ENCODE measurements at places on chromosomes 6 and 20.

DNA sequence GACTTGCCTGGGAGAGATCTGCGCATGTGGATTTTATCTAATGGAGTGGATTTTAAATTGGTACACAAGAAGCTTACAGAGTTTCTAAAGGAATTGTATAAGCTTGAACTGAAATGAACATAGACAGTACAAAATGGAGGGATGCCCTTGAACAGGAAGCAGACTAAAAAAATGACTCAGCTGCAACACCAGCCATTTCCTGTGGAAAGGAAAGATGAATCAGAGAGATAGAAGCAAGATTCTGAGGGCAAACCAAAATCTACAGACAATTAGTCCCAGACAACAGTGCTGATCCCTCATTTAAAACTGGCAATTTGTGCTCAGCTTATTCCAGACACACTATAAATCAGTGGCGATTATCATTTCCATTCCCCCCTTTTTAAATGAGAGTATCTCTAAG lies 114.6 kb upstream of the TCF21 start:
- no peak overlapping the region for H3K27ac ChIP-seq
- H3K4me3 ChIP-seq = no peak overlapping the region

GRCh38 chr20:53750827-53751619 lies 157.4 kb upstream of the ZNF217 start:
- peaks cover 66% of the 10 kb centered on the region for H3K4me1 ChIP-seq
- no peaks in the 10 kb centered on the region for H3K27me3 ChIP-seq
- DNase-seq = peak; percentile 72

- no peak for DNase-seq
- H3K27me3 ChIP-seq = peaks cover 13% of the 10 kb centered on the region
- no peaks in the 10 kb centered on the region for H3K4me1 ChIP-seq
- no peaks in the 10 kb centered on the region for H3K36me3 ChIP-seq
Observed at GRCh38 chr20:35238735-35239134, 12.2 kb downstream of the MMP24 start.

- H3K4me3 ChIP-seq = no peak overlapping the region
- DNase-seq = no peak
- no peaks in the 10 kb centered on the region for H3K36me3 ChIP-seq
- H3K4me1 ChIP-seq = no peaks in the 10 kb centered on the region
- H3K27me3 ChIP-seq = no peaks in the 10 kb centered on the region
Observed at GRCh38 chr6:154981079-154981870, 13.8 kb upstream of the TIAM2 start.

DNA sequence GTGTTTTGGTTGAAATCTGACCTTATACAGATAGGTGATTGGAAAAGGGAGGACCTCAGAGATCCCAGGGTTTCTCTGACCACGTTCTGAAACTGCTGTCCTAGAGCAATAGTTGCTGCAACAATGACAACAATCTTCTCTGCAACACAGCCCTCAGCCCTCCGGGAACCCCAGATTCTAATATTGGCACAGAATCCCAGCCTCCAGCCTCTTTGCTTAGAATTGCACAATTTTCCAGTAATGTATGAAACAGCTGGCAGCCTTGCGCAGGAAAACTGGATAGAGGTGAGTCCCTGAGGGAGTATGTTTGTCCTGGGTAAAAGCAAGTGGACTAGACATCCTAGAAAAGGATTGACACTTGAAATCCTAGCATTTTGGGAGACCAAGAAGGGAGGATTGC lies 30.4 kb upstream of the PNRC1 start:
- H3K27ac ChIP-seq = no peak overlapping the region
- DNase-seq = no peak
- no peaks in the 10 kb centered on the region for H3K27me3 ChIP-seq
- H3K36me3 ChIP-seq = no peaks in the 10 kb centered on the region
- no peaks in the 10 kb centered on the region for H3K4me1 ChIP-seq

DNA sequence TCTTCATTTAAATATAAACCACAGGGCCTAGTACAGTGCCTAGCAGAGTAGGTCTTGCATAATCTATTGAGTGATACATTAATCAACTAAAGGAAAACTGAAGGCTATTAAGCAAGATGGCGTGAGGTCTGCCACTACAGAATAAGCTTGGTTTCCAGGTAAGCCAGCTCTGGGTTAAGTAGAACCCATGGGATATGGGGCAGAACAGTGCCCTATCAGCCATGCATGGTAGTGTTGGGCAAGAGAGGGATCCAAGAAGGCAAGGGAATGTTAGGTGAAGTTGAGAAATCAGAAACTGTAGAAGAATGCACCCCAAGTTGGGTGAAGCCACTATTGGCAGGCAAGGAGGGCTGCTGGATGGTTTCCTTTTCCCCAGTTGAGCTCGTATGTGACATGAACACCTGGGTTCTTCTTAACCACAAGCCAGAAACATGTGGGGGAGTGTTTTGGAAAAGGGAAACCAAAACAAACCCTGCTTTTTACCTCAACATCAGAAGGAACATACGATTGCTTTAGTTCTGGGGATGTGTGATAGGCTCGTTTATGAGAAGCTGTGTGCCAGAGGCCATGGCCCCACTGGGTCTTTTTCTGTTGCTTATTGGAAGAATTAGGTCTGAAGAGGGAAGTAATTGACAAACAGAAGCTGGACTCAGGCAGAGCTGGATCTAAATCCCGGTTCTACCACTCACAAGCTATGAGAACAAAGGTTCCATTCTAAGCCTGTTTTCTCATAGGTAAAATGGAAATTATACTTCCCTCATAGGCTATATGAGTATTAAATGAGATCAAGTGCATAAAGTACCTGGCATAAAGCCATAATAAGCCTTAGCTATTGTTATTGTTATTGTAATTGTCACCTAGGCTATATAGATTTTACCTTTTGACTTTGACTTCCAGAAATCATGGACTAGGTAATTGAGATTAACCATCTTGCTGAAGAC lies 33.5 kb downstream of the NEDD9 start:
- H3K27ac ChIP-seq = peak overlapping the region; percentile 48
- H3K4me3 ChIP-seq = peak overlapping the region; percentile 17
- peak; percentile 7 for DNase-seq
- H3K27me3 ChIP-seq = no peaks in the 10 kb centered on the region
- H3K4me1 ChIP-seq = peaks cover 40% of the 10 kb centered on the region
- H3K36me3 ChIP-seq = peaks cover 4% of the 10 kb centered on the region

- H3K4me1 ChIP-seq = peaks cover 46% of the 10 kb centered on the region
- H3K4me3 ChIP-seq = no peak overlapping the region
- DNase-seq = no peak
- H3K27me3 ChIP-seq = no peaks in the 10 kb centered on the region
- H3K36me3 ChIP-seq = no peaks in the 10 kb centered on the region
Observed at GRCh38 chr20:32978009-32978335, 26.3 kb downstream of the SUN5 start.

GRCh38 chr6:53588816-53589509 lies 44.1 kb upstream of the GCLC start:
- no peaks in the 10 kb centered on the region for H3K4me1 ChIP-seq
- no peaks in the 10 kb centered on the region for H3K36me3 ChIP-seq
- no peak overlapping the region for H3K27ac ChIP-seq
- no peak overlapping the region for H3K4me3 ChIP-seq
- no peaks in the 10 kb centered on the region for H3K27me3 ChIP-seq
- DNase-seq = no peak

GRCh38 chr20:35618263-35619131 lies 2.9 kb downstream of the SPAG4 start:
- peaks cover 26% of the 10 kb centered on the region for H3K4me1 ChIP-seq
- H3K27me3 ChIP-seq = no peaks in the 10 kb centered on the region
- no peaks in the 10 kb centered on the region for H3K36me3 ChIP-seq
- peak overlapping the region; percentile 67 for H3K27ac ChIP-seq

DNA sequence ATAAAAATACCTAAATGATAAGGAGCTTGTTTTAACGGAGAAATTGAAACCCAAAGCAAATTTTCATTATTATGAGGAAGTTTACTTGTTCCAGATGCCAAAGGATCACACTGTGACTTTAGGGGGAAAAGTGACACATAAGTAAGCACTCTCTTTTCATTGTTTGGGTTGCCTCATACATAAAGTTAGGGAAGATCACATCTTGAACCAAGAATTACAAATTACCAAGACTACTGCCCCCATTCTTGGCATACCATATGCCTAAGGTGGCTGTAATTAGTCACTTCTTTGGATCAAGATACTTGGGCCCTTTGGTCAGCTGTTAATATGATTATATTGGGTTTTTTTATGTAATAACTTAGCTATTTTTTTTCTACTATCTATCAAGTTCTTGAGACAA lies 269.0 kb downstream of the COL12A1 start:
- no peak overlapping the region for H3K27ac ChIP-seq
- no peak for DNase-seq
- no peak overlapping the region for H3K4me3 ChIP-seq
- H3K4me1 ChIP-seq = no peaks in the 10 kb centered on the region
- H3K36me3 ChIP-seq = no peaks in the 10 kb centered on the region

- no peak for DNase-seq
- no peaks in the 10 kb centered on the region for H3K36me3 ChIP-seq
- no peak overlapping the region for H3K4me3 ChIP-seq
- no peaks in the 10 kb centered on the region for H3K27me3 ChIP-seq
- H3K27ac ChIP-seq = no peak overlapping the region
- H3K4me1 ChIP-seq = no peaks in the 10 kb centered on the region
Observed at GRCh38 chr6:3813150-3813780, 35.9 kb upstream of the FAM50B start.

GRCh38 chr6:23184351-23184750 lies 615.0 kb downstream of the HDGFL1 start:
- H3K27ac ChIP-seq = no peak overlapping the region
- no peak overlapping the region for H3K4me3 ChIP-seq
- H3K27me3 ChIP-seq = no peaks in the 10 kb centered on the region
- no peaks in the 10 kb centered on the region for H3K4me1 ChIP-seq
- DNase-seq = no peak
- no peaks in the 10 kb centered on the region for H3K36me3 ChIP-seq

GRCh38 chr6:36025260-36025931 lies 955 bp upstream of the SLC26A8 start:
- H3K27ac ChIP-seq = no peak overlapping the region
- peaks cover 13% of the 10 kb centered on the region for H3K4me1 ChIP-seq
- no peak overlapping the region for H3K4me3 ChIP-seq
- H3K36me3 ChIP-seq = no peaks in the 10 kb centered on the region
- no peaks in the 10 kb centered on the region for H3K27me3 ChIP-seq

DNA sequence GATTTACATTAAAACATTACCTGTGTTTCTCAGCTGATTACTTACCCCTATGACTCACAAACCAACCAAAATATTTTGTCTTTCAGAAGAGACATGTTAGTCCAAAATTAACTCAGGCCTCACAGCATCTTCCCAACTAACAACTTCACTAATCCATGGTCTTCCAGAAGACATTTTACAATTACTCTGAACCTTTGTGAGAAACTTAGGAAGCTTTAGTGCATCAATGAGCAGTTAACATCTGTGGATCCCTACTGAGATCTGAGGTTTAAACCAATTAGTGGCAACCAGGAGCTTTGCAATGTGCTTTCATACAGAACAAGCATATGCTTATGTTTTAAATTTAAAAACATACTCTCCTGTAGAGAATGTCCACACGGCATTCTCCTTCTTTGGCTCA lies 269.7 kb downstream of the UBE3D start:
- no peaks in the 10 kb centered on the region for H3K27me3 ChIP-seq
- H3K4me3 ChIP-seq = no peak overlapping the region
- no peak for DNase-seq
- H3K36me3 ChIP-seq = no peaks in the 10 kb centered on the region

- peaks cover 17% of the 10 kb centered on the region for H3K36me3 ChIP-seq
- H3K4me3 ChIP-seq = no peak overlapping the region
- H3K27me3 ChIP-seq = no peaks in the 10 kb centered on the region
- no peak overlapping the region for H3K27ac ChIP-seq
- no peaks in the 10 kb centered on the region for H3K4me1 ChIP-seq
- DNase-seq = no peak
Observed at GRCh38 chr6:75673884-75674283, 72.2 kb downstream of the SENP6 start.

- no peak overlapping the region for H3K4me3 ChIP-seq
- H3K4me1 ChIP-seq = no peaks in the 10 kb centered on the region
- no peak for DNase-seq
- H3K27me3 ChIP-seq = no peaks in the 10 kb centered on the region
Observed at GRCh38 chr6:168625602-168626001, 184.6 kb downstream of the SMOC2 start.

DNA sequence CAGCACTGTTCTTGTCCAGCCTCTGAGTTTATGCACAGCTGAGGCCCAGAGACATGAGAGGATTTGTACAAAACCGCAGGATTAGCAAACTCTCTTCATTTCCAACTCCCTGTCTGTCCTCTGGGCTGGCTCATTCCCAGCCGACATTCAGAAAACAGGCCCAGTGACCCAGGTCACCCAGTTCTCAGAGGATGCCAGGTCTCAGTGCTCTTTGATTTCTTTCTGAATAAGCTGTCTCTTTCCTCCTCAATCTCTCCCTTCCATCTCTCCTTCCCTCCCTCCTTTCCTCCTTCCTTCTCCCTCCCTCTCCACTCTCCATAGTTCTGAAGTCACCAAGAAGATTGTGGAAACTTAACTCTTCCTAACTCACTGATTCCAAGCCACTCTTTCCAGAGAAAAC lies 372.7 kb upstream of the SULF2 start:
- no peak overlapping the region for H3K27ac ChIP-seq
- no peak overlapping the region for H3K4me3 ChIP-seq
- no peaks in the 10 kb centered on the region for H3K27me3 ChIP-seq
- H3K36me3 ChIP-seq = no peaks in the 10 kb centered on the region
- no peak for DNase-seq

DNA sequence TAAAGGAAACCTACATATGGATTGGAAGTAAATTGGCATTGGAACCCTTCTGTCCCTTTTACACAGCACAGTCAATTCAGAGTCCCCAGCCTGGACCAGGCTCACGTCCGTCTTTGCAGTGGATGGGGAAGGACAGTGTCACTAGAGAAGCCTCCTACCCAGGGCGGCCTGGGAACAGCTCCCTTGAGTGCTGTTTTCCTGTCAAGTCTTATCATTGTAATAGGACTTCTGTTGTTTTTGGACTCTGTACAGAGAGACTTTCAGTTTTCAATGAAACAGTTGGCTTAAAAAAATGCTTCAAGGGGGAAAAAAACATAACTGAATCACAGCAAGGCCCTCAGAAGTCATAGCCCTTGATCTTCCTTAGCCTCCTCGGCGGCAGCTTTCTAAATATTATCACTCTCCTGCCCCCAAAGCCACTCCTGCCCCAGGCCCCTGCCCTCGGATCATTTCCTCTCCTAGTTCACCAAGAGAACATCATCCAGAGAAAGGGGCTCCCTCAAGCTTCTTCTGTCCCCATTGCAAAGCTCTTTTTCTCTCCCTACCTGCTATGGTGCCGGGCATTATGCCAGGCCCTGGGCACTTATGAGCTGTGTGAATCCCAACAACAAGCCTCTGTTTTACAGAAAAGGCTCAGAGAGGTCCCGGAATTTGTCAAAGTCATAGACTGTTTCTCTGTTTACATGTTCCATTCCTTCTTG lies 37.8 kb upstream of the CNKSR3 start:
- no peak for DNase-seq
- no peaks in the 10 kb centered on the region for H3K27me3 ChIP-seq
- H3K4me1 ChIP-seq = no peaks in the 10 kb centered on the region

- no peak overlapping the region for H3K4me3 ChIP-seq
- no peaks in the 10 kb centered on the region for H3K4me1 ChIP-seq
- no peaks in the 10 kb centered on the region for H3K27me3 ChIP-seq
- H3K27ac ChIP-seq = no peak overlapping the region
- DNase-seq = no peak
Observed at GRCh38 chr6:153167061-153167891, 36.2 kb upstream of the RGS17 start.

GRCh38 chr6:7426447-7427169 lies 37.0 kb downstream of the RIOK1 start:
- no peaks in the 10 kb centered on the region for H3K4me1 ChIP-seq
- no peak overlapping the region for H3K4me3 ChIP-seq
- no peaks in the 10 kb centered on the region for H3K36me3 ChIP-seq
- H3K27me3 ChIP-seq = no peaks in the 10 kb centered on the region

GRCh38 chr20:12594410-12595088 lies 414.2 kb upstream of the SPTLC3 start:
- no peak overlapping the region for H3K4me3 ChIP-seq
- no peaks in the 10 kb centered on the region for H3K4me1 ChIP-seq
- no peaks in the 10 kb centered on the region for H3K27me3 ChIP-seq
- no peak overlapping the region for H3K27ac ChIP-seq

All from CD8-positive, alpha-beta memory T cell (primary cell).